Femur (tissue), 1 donor: ENCODE measurements at places on chromosomes 16 and 17.
A peak's percentile ranks its signal among the peaks of the same experiment; 100 is the strongest.

- DNase-seq = peak; percentile 32
These were observed 13.2 kb upstream of the RGS9 start for GRCh38 chr17:65123757-65124675.

DNA sequence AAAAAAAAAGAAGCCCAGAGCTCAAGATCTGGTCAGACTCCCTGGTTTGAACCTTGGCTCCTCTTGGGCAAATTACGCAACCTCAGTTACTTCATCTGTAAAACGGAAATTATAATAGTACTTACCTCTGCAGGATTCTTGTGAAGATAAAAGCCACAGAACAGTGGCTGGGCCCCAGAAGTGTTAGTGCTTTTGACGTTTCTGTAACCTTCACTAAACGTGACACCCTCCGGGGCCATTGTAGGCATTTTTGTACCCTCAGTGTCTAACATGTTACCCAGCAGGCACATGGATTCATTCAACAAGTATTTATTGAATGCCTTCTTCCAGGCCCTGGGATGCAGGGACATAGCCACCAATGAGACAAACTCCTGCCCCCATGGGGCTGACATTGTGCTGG lies 58.0 kb downstream of the PITPNC1 start:
- DNase-seq = no peak

- peak; percentile 47 for DNase-seq
These were observed 5.2 kb downstream of the KCNG4 start for GRCh38 chr16:84234321-84235241.

- DNase-seq = no peak
These were observed 237.1 kb upstream of the DYNLRB2 start for GRCh38 chr16:80303691-80304090.

DNA sequence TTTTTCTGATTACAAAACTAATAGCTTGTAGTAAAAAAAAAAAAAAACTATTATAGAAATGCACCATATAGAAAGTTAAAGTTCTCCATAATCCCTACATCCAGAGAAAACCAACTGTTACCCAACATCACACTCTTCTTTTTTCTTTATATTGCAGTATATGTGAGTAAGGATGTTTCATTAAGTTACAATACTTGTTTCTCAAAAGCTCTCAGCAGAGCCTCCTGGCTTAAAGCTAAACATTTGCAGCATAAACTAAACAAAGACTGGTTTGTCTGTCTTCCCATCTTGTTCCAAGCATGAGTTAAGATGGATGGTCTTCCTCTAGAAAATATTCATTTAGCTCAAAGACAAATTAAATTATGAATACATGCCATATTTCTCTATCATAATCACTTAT lies 25.2 kb downstream of the GRB2 start:
- DNase-seq = no peak

DNA sequence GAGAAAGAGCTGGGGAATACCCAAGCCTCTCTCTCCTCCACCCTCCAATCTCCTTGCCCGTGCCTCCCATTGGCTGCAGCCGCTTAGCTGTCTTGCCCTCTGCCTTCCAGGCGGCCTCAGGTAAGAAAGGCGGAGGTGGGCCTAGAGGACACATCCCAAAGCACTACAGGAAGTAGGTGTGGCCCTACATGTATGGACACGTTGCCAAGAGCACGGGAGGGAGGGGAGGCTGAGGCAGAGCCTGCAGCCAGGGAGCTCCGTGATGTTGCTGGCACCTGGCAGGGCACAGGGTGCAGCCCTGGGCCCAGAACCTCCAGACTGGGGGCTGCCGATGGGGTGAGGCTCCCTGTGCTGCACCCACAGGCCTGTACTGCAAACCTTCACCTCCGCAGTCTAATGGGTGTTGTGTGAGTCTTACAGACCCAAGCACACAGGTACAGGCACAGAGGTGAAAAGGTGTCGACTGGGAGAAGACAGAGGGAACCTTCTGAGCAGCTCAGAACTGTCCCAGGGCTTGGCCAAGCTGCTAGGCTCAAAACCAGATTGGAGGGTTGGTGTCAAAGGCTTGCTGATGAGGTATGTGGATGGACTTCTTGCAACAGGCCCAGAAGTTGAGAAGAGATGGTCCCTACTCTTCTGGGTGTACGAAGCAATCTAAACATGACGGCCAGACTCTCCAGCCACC lies 23.5 kb upstream of the FOXK2 start:
- no peak for DNase-seq

DNA sequence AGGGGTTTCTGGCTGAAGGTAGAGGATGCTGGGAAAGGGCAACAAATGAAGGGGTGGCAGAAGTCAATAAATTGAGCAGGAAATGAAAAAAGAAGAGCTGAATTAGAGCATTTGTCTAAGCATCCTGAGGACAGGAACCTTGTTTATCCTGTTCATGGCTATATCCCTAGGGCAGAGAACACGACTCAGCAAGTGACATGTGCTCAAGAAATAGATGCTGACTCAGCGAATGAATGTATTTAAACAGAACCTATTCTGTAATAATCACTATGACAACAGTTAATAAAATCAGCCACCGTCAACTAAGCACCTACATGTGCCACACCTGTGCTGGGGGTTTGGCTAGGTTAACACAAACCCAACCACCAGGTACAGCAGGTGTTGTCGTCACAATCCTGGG lies 80.3 kb downstream of the CDK5R1 start:
- DNase-seq = no peak

DNA sequence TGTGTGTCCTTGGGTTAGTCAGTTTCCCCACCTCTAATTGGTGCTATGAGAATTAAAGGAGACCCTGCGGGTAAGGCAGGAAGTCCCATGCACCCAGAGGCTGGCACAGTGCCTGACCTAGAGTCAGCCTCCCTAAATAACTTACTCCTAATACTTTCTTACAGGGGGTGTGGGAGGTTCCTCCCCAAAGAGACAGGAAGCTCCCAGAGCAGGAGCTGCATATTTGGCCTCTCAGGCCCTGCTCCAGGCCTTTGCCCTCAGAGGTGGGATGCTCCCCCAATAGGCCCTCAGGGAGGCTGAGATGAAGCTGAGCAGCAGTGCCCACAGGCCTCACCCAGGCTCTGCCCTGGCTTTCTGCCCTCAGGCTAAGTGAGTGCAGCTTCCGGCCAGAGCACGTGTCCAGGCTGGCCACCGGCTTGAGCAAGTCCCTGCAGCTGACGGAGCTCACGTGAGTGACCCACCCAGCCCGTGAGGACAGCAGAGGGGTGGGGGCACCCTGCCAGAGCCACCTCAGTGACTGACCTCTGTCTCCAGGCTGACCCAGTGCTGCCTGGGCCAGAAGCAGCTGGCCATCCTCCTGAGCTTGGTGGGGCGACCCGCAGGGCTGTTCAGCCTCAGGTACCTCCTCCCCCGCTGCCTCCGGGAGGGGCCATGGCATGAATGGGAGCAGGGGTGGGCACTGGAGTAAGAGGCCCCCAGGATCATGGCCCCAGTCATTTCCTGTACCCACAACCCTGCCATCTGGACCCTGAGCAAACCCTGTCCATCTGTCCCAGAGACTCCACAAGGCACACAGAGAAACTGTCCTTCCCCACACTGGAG lies 31.1 kb upstream of the CPNE2 start:
- peak; percentile 71 for DNase-seq

GRCh38 chr17:7290166-7290565 lies 4.3 kb downstream of the YBX2 start:
- DNase-seq = no peak

GRCh38 chr17:50426472-50426782 lies 409 bp downstream of the ACSF2 start:
- DNase-seq = no peak

DNA sequence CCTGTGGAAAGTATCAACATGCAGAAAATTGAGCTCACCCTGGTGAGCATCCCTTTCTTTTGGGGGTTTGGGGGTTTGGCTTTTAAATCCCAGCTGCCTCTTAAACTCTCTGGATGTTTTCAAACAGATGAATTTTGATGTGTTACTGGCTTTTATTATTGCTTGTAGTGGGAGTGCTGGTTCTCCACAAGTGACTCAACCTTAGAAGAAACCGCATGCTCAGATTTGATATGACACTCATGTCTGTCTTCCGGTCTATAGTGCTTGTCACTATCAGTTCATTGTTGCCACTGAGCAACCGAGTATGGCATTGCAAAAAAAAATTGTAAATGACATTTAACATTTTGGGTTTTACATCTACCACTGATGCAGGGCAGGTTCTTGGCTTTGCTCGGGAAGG lies 104.5 kb downstream of the HS3ST4 start:
- DNase-seq = no peak
